ENCODE measurements at places on chromosomes 2 and 18.

DNA sequence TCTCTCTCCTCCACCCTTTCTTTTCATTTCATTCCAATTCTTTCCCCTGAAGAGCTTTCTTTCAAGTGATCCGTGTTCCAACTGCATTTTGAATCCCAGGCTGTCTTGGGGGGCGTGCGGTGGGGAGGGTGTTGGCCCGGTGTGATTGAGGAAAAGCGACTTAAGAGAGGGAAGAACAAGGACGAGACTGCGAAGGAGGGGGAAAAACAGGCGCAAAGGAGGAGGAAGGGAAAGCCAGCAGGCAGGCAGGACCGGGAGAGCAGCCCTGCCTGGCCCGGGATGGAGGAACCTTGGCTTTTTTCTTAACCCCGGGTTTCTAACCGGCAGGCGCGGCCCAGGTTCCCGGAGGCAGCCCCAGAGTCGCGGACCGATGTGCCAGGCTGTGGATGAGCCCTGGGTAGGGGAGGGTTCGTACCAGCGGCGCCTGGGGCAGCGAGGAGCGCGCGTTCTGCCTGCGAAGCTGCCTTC lies 1.3 kb downstream of the ADCYAP1 start:
- DNase-seq = peak; percentile 3

- DNase-seq = no peak
These were observed 78.2 kb upstream of the SLC1A4 start for GRCh38 chr2:64910972-64911433.

DNA sequence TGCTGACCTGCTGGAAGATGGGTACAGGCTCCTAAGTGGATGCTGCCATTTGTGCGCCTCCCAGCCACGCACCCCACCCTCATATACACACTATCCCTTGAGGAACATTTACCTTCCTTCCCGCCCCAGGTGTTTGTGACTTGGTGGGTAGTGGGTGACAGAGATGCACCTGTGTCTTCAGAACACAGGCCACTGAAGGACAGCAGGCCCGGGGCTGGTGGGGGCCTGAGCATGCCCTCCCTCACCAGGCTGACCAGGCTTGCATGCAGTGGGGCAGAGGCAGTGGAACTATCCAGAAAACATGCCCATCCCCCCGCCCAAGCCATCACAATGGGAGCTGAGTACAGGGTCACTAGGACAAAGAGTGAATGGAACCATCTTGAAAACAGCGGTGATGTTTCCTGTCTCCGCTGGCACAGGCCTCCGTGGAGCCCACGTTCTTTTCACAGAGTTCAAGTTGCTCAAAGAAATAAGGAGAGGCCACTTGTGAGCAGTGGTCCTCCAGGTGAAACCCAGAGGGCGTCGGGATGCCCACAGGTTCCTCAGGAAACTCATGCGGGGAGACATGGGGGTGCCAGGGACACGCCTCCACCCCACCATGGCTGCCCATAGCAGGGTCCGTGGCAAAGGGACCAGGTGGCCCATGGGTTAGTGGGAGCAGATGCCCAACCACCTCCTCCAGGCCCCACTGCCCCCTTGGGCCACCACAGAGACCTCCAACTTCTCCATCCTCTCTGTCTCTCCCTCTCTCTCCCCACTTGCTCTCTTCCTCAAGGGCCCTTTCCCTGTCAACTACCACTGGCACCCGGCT lies 90.9 kb downstream of the MALT1 start:
- DNase-seq = no peak

DNA sequence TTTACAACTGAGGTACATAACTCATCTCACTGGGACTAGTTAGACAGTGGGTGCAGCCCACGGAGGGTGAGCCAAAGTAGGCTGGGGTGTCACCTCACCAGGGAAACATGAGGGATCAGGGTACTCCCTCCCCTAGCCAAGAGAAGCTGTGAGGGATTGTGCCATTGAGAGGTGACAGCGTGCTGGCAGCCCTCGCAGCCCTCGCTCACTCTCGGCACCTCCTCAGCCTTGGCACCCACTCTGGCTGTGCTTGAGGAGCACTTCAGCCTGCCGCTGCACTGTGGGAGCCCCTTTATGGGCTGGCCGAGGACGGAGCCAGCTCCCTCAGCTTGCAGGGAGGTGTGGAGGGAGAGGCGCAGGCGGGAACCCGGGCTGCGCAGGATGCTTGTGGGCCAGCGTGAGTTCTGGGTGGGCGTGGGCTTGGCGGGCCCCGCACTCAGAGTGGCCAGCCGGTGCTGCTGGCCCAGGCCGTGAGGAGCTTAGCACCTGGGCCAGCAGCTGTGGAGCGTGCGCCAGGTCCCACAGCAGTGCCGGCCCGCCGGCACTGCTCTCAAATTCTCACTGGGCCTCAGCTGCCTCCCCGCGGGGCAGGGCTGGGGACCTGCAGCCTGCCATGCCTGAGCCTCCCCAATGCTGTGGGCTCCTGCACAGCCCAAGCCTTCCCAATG lies 44.5 kb upstream of the FAM110C start:
- DNase-seq = no peak

DNA sequence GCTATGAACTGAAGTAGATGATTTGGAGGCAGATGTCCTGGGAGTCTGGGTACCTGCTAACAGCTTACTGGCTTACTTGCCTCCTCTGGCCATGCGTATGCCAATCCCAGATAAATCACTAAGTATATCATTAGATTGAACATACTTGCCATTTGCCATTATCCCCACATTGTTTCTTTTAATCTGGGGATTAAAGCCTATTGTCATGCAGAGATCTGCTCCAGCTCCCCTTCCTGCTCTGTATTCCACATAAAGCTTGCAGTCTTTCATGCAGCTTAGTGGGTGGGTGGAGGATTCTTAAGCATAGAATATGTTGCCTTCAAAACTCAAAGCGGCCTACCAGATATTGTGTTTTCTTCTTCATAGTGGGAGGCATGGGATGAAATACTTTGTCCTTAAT lies 311.8 kb upstream of the MMADHC start:
- no peak for DNase-seq

DNA sequence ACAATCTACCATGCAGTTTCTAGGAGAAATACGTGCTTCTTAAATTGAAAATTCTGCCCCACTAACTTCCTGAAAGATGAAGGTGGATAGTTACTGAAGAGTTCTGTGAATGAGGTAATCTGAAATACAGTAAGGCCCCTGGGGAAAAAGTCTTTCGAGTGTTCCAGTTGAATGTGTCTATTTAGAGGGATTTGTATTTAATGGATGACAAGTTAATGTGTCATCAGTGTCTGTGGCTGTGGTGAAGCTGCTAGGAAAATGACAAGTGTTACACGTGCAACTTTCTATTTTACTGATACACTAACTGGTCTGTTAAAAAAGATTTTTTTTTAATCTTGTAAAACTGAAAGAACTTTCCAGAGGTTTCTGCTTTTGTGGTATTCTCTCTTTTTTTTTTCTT lies 384.6 kb downstream of the STK39 start:
- DNase-seq = no peak

GRCh38 chr2:75018162-75018561 lies 59.7 kb downstream of the POLE4 start:
- no peak for DNase-seq

DNA sequence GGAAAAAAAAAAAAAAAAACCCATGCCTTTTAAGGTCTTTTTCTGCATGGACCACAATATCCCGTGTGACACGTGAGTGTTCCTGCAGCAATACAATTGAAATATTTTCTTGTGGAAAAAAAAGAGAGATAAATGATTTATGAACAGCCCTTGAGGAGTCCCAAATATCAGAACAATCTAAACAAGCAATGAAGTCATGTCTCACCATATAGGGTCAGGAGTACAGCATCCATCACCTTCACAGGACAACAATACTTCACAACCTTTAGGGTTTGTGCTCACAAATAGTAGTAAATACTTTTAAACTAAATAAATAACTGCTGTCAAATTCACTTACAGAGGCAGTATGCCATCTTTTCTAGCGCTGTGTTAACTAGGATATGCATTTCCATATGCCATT lies 87.9 kb downstream of the ZEB2 start:
- DNase-seq = no peak

DNA sequence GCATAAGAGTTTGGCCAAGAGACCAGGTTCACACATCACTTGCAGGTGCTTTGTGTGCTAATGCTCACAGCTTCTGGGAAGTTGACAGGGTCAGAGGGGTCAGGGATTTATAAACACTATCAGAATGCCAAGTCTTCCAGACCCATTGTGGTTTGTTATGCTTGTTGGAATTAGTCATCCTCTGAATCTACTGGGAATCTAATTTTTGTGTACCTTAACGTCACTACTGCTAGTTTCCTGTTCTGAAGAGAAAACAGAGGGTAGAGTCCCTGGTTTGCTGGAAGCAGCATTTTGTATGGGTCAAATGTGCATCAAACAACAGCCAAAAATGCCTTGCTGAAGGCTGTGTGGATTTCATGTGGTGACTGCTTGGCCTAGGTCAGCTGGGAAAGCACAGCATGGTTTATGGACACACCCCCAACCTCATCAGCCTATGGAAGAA lies 33.3 kb downstream of the ANTXR1 start:
- DNase-seq = no peak

DNA sequence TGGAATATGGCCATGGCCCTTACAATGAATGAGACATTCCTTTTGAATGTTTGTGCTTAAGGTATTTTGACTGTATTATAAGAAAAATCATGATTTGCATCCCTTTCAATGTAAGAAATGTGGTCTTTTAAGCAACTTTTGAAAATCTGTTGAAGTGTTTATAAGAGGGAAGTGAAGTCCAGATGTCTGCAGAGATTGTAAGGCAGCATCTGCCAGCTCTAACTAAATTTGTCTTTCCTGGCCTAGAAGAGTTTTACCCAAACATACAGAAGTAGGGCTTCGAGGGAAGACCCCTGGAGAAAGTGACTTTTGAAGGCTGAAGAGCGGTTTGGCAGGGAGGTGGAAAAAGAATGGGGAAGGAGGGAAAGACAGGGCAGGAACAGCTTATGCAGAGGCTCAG lies 12.2 kb downstream of the EML6 start:
- DNase-seq = no peak

DNA sequence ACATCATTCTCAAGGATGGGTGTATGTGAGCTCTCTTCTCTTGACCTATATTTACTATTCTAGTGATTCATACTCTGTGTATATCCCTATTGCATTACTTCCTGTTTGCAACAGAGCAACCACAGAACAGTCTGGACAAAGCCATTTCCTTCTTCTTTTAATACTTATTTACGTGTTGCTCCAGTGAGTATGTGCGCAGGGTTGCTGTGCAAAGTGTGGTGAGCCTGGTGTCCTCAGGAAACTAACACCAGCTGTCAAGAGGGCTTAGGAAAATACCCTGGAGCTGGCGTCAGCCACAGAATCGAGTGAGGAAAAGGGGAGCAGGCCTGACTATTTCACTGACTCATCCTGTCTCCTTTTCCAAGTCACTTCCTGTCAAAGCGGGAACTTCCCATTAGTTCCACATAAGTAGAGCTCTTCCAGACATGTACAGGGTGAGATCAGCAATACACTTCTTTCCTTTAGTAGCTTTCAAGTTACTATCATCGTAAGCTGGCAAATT lies 214.1 kb upstream of the COPS8 start:
- no peak for DNase-seq

- no peak for DNase-seq
These were observed 121.6 kb upstream of the FZD5 start for GRCh38 chr2:207891086-207891844.

GRCh38 chr2:225842939-225843338 lies 443.4 kb downstream of the NYAP2 start:
- DNase-seq = no peak

DNA sequence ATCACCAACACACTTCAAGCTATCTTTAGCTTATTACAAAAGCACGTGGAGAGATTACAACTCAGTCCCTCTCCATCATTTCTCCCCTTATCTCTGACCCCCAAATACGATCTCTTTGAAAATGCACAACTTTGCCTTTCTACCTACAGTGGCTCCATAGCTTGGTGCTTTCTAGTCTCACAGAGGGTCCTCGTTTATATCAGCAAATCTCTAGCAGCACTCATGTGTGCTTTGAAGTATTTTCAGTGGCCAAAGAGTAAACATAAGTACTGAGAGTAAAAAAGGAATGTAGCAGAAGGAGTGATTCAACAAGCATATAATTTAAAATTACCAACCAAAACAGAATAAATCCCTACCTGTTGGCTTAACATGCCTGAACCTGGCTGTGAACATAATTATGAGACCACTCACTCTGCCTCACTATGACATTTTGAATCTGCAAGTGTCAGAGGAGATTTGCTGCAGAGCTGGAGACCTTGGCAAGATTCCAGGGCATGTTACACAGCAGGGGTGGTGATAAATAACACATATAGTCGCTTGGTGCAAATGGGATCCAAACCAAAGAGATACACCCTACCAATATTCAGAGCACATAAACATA lies 54.6 kb downstream of the LAMA3 start:
- DNase-seq = no peak

GRCh38 chr2:14189929-14190328 lies 442.6 kb upstream of the LRATD1 start:
- DNase-seq = no peak

- no peak for DNase-seq
These were observed 244.6 kb upstream of the NT5C1B start for GRCh38 chr2:18833941-18834340.

DNA sequence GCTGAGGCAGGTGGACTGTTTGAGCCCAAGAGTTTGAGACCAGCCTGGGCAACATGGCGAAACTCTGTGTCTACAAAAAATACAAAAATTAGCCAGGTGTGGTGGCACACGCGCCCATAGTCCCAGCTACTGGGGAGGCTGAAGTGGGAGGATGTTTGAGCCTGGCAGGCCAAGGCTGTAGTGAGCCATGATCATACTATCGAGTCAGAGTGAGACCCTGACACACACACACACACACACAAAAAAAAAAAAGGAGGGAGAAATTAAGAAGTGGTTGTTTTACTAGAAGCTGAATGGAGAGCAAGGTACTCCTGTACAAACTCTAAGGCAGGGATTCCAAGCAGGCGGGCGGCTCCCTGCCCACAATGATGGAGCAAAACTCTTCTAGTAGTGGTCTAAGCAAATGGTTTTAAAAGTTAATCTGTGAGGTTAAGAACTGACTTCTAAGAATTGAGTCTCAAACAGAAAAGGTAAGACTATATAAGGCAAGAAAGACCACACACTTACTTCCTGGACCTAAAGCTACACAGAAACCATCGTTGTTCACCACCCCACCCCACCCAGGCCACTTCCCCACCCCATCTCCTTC lies 2.6 kb downstream of the ANKRD44 start:
- peak; percentile 57 for DNase-seq

DNA sequence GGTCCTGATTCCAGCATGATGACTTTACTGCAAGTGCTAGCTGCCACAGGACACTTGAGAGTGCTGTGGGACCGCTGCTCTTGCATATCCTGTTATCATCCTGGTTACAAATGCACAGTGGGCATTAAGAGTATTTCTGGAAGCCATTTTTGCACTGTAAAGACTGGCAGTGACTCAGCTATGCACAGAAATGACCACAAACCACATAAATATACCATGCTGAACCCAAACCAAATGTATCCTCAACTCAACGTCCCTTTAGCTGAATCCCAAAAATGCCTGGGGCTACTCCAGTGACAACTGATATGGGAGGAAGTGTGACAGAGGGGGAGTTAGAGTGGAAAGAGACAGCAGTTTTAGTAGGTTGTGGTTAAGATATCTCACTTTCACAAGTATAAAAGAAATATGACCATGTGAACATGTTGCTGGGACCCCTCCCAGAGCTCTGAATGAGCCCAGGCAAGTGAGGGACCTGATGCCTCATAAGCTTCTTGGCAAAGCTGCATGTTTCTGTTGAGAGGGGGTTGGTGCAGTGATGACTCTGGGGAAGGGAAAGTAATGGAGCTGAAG lies 37.3 kb downstream of the RHBDD1 start:
- DNase-seq = peak; percentile 8
